ENCODE measurements at places on chromosomes 1 and 21. TPM values are rescaled to one million over a fixed set of nuclear protein-coding genes. Genes with fewer than 3 reads are reported as not detected.
A peak's percentile ranks its signal among the peaks of the same experiment; 100 is the strongest.

TMCO4 gene
- 12.1 TPM for total RNA-seq

DDR2 gene
- 0.65 TPM for total RNA-seq

OPRD1 gene
- total RNA-seq, result 0.07 TPM

MCL1 gene
- 134 TPM for total RNA-seq

C1orf226 gene
- total RNA-seq, result 7.3 TPM

CCDC30 gene
- total RNA-seq, result 1.4 TPM

DNA sequence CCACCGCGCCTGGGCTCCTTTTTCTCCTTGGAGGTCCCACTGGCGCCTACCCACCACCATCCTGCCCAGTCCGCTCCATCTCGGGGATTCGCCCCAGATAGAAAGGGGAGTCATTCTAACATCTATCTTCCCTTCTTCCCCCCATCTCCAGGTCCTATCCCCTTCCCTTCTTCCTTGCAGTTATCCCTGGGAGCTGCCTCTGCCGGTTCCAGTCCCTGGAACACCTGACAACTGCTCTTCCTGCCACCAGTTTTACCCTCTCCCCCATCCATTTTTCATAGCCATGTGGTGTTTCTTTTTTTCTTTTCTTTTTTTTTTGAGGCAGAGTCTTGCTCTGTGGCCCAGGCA lies 12.0 kb upstream of the COL16A1 start:
- no peak overlapping the region for H3K27ac ChIP-seq
- no peaks in the 10 kb centered on the region for H3K36me3 ChIP-seq
- no peak for DNase-seq

DNA sequence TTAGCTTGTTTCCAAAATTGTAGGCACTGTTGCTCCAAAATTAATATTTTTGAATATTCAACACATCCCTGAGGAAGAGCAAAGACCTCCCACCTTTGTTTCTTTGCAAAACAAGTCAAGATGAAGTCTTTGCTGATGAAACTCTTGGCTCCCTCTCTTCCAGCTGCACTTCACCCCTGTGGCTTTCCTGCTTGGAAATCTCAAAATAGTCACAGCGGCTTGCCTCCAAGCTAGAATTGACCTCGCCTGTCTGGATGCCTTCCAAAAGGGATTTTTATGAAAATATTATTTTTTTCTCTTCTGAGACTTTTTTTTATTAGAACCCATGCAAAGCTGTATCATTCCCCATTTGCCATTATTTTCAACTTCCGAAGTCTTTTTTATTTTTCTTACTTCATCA lies 71.1 kb upstream of the MROH9 start:
- no peaks in the 10 kb centered on the region for H3K4me1 ChIP-seq
- no peak overlapping the region for H3K4me3 ChIP-seq
- no peak for DNase-seq
- no peaks in the 10 kb centered on the region for H3K36me3 ChIP-seq

DNA sequence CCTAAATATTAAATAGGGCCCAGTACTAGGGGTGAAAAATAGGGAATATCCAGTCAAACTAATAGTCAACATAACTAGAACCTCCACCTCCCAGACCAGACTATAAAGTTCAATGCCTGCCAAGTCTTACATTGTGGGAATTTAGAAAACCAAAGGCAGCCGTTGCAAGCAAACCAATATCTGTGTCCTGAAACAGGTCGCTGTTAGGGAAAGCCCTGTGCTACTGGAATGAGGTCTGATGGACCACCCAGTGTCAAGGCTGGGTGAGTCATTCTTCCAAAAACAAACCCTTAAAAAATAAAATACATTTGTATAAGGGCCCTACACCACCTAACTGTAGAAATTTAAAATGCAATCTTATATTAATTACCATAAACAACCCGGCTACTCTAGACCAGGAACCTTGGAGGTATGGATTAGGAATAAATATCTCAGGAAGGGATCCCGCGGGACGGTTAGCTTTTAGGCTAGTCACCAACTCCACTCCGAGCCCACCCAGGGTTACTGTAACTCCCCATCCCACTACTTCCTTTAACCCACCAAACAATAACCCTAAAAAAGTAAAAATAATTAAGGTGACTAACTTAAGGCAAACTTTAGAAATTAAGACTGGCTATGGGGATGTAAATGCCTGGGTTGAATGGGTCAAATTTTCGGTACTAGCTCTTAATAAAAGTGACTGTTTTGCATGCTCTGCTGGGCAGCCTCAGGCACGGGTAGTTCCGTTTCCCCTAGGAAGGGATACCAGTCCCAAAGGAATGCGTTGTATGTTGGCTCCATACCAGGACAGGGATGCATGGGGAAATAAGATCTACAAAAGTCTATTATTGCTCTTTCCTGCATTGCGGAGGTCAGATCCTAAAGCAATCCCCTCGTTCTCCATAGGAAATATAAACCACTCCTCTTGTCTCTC lies 65.4 kb upstream of the TLR5 start:
- H3K27me3 ChIP-seq, result no peaks in the 10 kb centered on the region
- no peak for DNase-seq
- peaks cover 47% of the 10 kb centered on the region for H3K4me1 ChIP-seq
- H3K27ac ChIP-seq, result peak overlapping the region; percentile 51
- no peaks in the 10 kb centered on the region for H3K36me3 ChIP-seq

DNA sequence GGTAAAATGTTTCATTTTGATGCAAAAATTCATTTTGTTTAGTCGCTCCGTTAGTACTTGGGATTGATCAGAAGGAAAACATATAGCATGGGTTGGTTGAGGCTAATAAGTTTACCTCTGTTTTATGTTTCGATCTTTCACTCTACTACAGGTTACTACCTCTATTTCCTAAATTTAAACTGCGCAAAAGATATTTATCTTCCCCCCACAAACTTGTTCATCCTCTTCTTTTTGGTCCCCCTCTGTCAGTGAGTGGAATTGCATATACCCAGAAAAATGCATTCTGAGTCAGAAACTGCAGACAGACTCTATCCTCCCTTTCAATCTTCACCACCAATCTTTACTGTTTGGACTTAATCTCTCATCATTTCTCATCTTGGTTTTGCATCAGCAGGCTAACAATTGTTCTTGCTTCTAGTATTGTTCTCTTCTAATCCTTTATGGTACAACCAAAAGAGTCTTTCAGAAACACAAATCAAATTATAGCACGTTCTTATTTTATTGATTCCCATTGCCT lies 316.0 kb upstream of the ADGRL4 start:
- H3K27me3 ChIP-seq, result no peaks in the 10 kb centered on the region
- H3K27ac ChIP-seq, result no peak overlapping the region

DNA sequence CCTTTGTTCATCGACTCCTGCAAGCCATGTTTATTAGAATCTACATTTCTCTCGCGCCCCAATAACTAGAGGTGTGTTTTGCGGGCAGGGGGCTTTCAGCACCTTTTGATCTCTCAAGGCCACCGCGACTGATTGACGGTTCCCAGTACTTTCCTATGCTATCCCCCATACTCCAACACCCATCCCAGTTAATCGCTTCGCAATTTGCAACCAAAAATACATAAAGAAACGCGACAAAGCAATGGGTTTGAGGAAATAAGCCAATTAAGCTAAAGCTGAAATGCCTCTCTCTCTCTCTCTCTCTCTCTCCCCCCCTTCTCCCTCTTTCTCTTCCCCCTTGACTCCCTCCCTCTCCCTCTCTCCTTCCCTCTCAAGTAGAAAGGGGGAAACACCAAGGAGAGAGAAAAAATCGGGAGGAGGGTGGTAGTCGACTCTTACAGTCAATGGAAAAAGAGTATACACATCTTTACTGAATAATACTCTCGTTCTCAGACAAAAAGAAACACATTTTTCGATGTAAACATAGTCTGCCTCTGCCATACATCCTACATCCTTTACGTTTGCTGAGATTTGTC lies 128.0 kb upstream of the DPYD start:
- H3K27ac ChIP-seq, result no peak overlapping the region
- H3K4me1 ChIP-seq, result no peaks in the 10 kb centered on the region
- DNase-seq, result no peak
- H3K4me3 ChIP-seq, result no peak overlapping the region
- H3K27me3 ChIP-seq, result no peaks in the 10 kb centered on the region
- no peaks in the 10 kb centered on the region for H3K36me3 ChIP-seq

DNA sequence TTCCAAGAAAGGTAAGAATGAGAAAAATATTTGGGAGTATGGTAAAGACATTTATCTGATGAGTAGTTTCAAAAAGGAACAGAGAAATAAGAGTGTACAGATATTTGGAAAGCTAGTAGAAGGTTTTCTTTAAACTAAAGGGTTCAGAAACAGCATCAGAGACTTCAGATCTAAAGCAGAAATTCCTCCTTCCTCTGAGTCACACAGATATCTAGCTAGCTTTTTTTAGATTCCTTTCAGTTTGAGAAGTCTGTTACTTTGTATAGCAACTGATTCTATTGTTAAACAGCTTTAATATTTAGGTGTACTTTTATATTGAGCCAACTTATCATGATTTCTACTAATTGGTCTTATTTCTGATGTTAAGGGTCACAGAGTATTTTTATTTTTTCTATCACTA lies 4.7 kb downstream of the AMY2B start:
- no peak overlapping the region for H3K4me3 ChIP-seq
- H3K36me3 ChIP-seq, result no peaks in the 10 kb centered on the region
- DNase-seq, result no peak
- no peaks in the 10 kb centered on the region for H3K4me1 ChIP-seq
- H3K27me3 ChIP-seq, result no peaks in the 10 kb centered on the region
